ENCODE measurements at places on chromosomes 3 and 15.

GRCh38 chr3:113685124-113685523 lies 11.3 kb downstream of the USF3 start:
- no peak for DNase-seq

DNA sequence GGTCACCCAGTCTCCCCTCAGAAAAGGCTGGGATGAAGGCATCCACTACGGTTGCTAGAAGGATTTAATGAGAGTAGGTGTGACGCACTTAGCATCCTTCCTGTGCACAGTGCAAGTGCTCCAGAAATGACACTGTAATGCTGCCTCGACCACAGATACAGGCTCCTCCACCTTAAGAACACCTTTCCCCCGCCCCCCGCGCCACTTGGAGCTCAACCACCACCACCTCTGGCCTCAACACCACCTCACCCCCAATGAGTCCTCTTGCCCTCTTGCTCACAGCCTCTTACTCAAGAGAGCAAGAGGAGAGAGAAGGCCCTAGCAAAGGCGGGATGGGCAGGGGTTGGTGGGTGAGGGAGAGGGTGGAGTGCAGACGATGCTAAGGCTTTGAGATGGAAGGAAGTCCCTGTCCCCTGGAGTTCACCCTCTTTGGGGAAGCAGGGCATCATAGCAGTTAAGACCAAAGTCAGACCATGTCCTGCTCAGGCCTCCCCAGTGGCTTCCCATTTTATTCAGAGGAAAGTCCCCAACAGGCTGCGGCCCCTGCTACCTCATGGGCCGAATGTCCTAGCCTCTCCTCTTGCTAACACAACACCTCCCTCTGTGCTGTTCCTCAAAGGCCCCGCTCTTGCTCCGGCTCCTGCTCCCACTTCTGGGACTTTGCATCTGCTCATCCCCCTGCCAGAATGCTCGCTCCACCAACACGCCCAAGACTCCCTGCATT lies 8.3 kb downstream of the STARD5 start:
- DNase-seq: no peak

DNA sequence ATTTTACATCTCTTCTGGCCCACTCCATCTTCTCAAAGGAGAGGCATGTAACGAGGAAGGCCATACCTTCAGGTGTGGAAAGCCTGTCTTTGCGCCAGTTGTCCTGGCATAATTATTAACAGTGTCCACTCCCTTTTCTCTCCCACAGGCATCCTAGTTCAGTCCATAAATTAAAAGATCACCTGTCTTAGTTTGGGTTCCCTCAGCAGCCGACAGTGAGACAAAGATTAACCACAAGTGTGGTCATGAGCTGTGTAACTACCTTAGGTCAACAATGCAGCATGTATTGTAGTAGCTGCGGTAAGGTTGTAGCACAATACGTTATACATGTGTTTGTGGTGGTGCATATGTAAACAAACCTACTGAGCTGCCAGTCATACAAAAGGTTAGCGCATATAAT lies 103.3 kb upstream of the GALNT15 start:
- no peak for DNase-seq

DNA sequence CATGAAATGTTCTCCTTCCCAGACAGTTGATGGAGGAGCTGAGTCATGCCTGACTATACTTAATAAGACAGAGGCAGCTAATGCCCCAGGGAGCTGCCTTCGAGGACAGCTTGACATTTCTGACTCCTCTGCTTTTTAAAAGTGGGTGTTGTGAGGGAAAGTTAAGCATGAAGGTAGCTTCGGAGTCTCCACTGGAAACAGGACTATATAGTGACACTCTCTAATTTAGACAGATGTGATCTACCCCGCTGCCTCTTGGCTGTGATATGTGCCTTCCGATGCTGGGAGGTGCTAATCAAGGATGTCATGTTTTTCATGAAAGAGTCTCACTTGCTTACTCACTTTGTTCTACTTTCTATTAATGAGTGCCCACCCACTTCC lies 72.7 kb downstream of the IL1RAP start:
- DNase-seq: no peak

GRCh38 chr3:114623420-114624046 lies 329.7 kb downstream of the TIGIT start:
- DNase-seq: no peak

DNA sequence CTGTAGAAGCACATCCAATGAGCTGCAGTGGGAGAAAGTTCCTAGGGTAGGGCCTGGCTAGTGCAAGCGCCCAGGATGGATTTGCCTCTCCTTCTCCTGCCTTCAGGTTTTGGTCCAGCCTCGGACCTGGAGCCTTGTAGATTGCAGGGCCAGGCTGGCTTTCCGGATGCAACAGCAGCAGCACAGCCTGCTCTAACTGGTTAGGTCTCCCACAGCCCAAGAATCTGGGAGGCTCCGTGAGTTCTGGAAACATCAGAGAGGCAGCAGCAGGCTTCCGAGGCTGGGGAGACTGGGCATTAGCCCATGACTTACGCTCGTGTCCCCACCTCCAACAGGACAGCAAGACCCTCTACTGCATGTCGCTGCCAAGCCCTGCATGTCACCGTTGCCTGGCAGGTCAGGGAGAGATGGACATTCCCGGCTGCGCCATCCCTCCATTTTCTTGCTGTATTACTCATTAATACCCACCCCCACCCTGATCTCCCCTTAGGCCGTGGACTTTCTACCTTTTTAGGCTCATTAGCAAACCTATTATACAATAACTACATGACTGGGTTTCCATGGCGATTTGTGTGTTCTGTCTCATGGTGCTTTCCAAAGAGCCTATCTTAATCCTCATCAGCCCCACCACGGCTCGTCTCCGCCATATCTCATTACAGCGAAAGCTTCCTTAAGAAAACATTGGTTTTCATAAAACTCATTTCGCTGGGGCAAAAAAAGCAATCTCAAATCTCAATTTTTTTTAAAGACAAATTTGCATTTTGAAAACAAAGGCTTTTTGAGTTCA lies 40.9 kb upstream of the RGMA start:
- DNase-seq: no peak

- DNase-seq: no peak
These were observed 19.6 kb upstream of the CSPG4 start for GRCh38 chr15:75732177-75732808.

DNA sequence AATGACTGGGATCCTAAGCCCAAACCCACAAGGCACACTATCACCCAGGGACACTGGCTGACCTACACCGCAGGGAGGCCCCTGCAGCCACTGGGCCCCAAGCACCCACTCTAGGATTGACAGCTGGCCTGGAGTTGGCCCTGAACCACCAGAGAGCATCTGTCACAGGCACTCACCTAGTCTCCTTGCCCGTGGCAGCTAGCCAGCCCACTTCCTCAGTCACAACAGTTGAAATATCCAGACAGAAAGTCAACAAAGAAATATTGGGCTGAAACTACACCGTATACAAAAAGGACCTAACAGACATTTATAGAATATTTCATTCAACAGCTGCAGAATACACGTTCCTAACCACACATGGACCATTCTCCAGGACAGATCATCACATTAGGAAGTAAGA lies 5.2 kb upstream of the SPINK8 start:
- no peak for DNase-seq

- DNase-seq: no peak
These were observed 49.1 kb downstream of the PLS1 start for GRCh38 chr3:142645236-142645793.

DNA sequence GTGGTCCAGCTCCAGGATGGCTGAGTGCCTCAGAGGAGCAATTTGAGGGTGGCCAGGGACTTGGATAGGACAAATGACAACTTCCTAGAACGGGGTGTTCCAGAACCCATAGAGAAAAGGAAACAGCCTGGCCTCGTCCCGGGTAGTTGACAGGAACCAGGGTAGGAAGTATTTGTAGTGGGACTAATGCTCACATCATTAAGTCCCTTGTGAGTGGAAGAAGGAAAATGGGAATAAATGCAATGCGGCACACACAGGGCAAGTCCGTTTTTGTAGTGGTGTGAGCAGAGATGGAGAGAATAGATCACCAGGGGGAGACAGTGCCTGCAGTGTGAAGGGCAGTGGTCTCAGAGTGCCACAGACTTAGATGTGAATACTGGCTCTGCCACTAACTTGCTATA lies 19.6 kb downstream of the TIMP4 start:
- no peak for DNase-seq

GRCh38 chr3:160196511-160197104 lies 28.6 kb upstream of the C3orf80 start:
- no peak for DNase-seq

DNA sequence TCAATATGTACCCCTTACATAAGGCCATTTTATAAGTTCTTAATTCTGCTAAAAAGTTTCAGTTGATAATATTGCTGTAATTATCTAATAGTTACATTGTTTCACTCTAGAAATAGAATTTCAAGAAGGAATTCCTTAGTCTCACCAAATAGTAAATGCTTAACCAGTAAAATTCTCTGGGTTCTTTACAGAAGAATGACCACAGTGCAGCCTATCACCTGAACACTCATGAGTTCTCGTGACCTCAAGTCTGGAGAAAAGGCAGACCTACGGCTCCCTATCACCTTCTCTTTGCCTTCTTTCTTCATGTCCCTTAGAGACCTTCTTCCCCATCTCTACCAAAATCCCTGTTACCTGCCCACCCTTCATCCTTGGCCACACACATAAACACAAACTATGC lies 30.9 kb downstream of the CCDC191 start:
- no peak for DNase-seq

GRCh38 chr3:130948001-130948773 lies 54.3 kb downstream of the ATP2C1 start:
- DNase-seq: no peak

DNA sequence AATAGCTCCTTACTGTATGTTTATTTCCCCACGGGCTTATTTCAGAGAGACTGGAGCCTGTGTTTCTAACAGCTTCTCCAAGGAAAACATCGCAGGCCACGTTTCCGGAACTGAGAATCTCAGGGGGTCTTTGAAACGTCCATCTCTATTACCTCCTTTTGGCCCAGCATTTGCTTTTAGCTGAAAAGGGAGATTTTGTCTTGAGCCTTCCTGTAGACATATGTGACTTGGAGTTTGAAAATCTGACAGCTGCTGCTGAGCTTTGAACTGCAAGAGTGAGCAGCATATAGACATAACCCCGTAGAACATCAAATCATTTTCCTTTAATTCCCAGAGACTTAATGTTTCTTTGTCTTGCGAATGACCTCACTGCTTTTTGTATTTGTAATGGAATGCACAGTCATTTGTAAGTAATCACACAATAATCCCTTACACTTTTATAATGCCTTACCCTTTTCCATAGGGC lies 54.6 kb downstream of the LPP start:
- no peak for DNase-seq

DNA sequence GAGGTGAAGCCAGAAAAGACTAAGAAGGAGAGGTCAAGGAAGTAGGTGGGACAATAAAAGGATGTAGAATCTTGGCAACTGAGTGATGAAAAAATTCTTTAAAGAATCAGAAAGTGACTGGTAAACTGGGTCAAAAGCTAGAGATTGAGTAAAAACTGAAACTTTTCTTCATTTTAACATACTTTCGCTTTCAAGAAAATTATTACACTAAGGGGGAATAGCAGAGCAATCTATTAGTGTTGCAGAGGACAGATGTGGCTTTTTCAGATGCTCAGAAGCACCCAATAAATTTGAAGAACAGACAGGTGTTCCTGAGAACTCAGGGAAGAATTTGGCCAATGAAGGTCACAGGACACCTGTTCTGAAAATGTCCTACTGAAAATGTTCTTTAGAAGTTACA lies 805.4 kb upstream of the ALCAM start:
- no peak for DNase-seq

GRCh38 chr3:176078906-176079305 lies 1118.4 kb downstream of the TBL1XR1 start:
- no peak for DNase-seq

DNA sequence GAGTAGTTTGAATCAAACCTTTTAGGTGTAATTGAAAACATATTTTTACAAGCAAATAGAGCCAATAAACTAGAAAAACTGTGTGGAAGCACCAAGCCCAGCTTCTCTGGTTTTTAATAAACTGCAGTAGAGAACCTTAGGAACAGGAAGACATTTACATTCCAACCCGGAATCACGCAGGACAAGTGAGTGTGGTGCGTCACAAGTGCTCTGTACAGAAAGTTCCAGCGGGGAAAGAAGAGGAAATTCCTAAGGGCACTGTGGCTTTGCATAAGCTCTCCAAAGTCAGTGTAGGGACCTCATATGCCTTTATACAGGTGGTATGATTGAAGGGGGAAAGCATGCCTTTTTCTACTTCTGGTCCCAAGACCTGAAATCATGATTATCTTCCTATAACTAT lies 21.6 kb downstream of the COL8A1 start:
- no peak for DNase-seq

- no peak for DNase-seq
These were observed 112.9 kb downstream of the CNTN4 start for GRCh38 chr3:2211568-2211967.

DNA sequence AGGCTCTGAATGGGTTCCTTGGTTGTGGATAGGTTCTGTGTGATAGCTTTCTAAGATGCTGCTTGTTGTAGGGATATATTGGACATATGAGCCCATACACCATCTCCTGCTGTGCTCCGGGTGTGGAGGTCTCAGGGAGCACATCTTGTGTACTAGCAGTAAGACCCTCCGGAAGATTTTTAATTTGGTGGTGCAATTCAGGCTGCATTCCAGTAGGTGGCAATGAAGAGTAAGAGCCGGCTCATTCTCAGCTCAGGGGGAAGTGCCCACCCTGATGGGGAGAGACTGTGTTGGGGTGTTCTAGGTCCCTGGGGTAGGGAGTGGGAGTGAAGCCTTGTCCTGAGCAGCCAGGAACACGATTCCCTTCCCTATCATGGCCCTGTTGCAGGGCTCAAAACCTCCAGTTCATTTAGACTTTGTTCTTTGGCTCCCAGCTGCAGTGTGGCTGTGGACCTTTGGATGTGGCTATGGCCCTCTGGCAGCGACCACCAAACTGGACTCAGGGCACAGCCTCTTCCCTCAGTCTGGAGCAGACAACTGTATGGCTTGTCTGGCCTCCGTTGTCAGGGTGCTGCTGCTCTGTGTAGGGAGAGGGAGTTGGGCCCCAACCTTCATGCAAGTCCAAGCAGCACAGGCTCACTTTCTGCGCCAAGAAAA lies 104.7 kb downstream of the UNC13C start:
- peak; percentile 44 for DNase-seq

DNA sequence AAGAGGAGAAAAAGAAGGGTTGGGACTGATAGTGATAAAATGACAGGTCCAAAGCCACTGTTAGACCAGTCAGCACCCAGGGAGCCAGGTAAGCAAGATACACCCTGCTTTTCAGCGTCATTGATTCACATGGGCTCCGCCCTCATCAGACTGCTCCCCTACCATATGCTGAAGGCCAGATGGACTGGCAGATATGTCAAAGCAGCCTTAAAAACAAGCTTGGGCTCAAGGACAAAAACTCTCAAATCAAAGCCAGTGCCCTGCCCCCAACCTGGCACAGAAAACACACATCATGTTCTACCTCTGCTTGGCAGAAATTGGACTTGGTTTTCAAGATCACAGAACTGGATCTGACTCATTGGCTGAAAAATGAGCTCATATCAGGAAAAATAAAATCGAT lies 33.4 kb downstream of the SH3BP5 start:
- DNase-seq: no peak

GRCh38 chr3:66744986-66745385 lies 244.2 kb upstream of the LRIG1 start:
- no peak for DNase-seq

GRCh38 chr3:152382312-152383135 lies 113.8 kb downstream of the MBNL1 start:
- no peak for DNase-seq

- DNase-seq: no peak
These were observed 54.2 kb upstream of the RPL32 start for GRCh38 chr3:12895391-12896062.
